ENCODE measurements at places on chromosomes 1 and 21.

GRCh38 chr21:33847588-33848248, 67.9 kb downstream of the ATP5PO start:
- DNase-seq: no peak

- no peak for DNase-seq
Measured at GRCh38 chr1:246151796-246152434, 355.2 kb downstream of the SMYD3 start.

- no peak for DNase-seq
Measured at GRCh38 chr1:3026581-3027391, 5.5 kb downstream of the ACTRT2 start.

GRCh38 chr1:1397839-1398523, 1.2 kb downstream of the CCNL2 start:
- peak; percentile 32 for DNase-seq

- no peak for DNase-seq
Measured at GRCh38 chr1:228782662-228783417, 47.6 kb downstream of the RHOU start.

DNA sequence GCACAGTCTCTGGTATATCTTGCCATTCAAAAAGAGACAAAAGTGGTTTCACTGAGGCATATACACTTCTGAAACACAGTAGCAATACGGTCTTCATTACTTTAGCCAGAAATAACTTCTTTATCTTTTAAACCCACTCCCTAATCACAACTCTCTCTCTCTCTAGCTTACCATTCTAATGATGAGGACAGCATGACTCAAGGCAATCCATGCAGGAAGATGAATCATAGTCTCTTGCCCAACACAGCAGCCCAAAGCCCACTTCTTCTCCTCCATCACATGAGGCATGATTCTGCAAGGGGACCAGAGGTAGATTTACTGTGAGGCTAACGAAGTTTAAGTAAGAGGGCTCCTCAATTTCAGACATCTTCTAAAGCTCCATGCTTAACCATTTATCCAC, 285.0 kb upstream of the NR5A2 start:
- peak; percentile 74 for DNase-seq
